ENCODE measurements at places on chromosomes 12 and 14.
A peak's percentile ranks its signal among the peaks of the same experiment; 100 is the strongest.

GRCh38 chr12:11746940-11747716, 97.7 kb downstream of the ETV6 start:
- no peak for DNase-seq

DNA sequence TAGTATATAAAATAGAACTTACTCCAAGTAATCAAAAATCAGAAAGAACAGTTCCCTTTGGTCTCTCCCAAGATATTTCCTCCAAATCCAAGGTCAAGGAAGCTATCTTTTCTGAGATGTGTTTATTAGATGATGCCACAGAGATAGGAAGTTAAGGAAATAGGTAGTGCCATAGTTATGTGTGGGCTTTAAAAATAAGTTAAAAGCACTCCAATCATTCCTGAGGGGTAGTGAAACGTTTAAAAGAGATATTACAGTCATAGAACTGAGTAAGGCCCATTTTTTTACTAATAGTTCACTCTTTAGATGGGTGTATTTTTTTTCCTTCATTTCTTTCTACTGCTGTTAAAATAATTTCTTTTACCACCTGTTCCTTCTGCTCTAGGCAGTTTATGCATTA, 1630.9 kb upstream of the SEL1L start:
- no peak for DNase-seq

DNA sequence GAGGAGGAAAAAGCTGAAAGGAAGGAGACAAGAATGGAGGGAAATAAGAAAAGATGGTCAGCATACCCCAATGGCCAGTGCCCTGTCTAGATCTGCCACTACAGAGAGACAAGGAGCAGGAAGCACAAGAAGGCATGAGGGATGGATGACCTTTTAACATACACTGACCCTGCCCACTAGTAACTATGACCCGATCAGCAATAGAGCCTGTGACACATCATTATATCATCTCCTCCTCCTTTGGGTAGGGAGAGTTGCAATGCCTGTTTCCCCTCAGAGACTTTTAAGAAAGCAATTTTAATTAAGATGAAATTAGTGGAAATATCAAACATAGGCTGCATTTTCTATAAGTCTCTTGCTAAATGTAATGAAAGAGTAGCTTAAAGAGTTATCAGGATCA, 4.7 kb upstream of the SLC2A13 start:
- no peak for DNase-seq

- DNase-seq = no peak
Observed at GRCh38 chr12:144650-145284, 69.2 kb downstream of the SLC6A12 start.

- peak; percentile 50 for DNase-seq
Observed at GRCh38 chr12:80165746-80166145, 66.4 kb downstream of the OTOGL start.

DNA sequence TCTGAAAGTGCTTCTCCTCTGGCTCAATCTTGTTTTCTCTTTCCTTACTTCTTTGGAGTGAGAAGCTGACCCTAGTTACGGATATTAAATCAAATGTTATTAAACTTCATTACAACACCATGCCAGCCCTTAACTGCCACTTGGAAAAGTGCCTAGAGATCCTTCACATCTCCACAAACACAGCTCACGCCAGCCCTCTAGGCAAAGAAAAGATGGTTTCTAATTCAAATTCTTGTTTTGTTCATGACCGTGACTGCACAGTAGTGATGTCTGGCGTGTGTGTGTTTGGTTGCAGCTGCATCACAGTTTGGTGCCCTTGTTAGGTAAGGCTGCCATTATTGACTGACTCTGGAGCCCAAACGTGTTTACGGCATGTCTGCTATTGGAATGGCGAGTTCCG, 113.0 kb downstream of the BEGAIN start:
- no peak for DNase-seq

DNA sequence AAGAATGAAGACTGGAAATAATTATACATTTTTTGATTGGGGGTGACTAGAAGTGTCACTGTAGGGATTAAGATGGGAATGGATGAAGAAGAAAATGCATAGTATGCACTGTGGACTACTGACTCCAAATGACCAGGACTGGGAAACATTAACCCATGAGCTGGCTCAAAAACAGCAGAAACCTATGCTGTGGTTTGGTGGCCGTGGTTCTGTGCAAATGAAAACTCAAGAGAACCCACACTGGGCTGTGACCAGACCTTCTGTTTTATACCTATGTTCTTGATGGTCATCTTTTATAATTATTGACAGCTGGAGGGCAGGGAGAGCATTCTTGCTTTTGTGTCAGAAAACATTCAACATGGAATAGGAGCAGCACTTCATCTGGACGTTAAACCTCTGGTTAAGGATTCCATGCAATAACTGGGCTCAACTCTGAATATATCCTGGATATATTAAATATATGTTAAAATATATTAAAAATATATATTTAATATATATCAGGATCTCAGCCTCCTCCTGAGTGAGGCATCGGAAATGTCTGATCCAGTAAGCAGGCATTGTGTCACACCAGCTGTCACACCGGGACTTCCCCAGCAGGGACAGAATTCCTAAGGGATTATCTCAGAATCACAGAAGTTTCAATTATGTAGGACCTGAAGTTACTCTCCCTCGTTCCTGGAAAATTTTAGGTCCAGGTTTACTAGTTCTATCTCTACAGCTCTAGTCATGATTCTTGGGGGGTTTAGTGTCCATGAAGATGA, 48.5 kb downstream of the BBS10 start:
- DNase-seq = peak; percentile 12

DNA sequence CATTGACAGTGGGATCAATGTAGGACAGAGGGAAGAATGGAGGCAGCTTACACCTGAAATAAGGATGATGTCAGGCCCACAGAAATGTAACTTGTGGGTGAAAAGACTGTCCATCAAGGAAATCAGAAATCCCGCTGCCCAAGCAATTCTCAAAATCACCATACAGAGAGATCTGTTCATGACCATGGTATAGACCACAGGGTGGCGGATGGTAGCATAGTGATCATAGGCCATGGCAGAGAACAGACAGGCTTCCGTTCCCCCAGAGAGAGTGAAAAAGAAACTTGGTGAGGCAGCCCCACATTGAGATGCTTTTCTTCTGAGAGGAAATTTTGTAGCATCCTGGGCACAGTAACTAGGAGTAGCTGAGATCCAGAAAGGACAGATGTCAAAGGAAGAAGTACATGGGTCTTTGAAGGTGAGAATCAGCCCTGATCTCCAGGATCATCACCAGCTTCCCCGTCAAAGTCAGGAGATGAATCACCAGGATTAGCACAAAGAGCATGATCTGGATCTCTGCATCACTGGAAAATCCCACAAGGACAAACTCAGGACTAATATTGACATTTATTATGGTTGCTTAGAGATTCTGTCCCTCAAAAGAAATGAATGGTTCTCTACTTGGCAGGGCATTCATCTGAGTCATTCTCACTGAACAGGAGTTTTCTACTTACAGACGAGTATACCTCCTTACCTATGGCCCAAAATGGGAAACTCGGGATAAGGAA, 5.5 kb upstream of the ZNF641 start:
- no peak for DNase-seq

DNA sequence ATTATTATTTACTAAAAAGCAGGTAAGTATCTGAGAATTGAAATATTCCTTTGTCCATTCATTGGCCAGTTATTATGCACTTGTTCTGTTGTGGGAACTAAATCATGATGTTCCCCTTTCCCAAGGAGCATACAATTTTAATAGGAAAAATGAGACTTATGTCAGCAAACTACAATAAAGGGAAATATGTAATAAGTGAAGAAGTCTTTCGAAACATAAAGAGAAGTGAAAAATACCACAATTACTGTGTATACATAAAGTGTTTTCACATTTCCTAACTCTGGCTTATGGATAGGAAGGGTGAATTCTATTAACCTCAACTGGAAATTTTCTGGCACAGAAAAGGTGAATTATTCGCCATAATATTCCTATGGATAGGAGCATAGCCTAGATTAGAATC, 78.4 kb upstream of the DNM1L start:
- no peak for DNase-seq

GRCh38 chr12:116821291-116821690, 60.0 kb downstream of the HRK start:
- DNase-seq = no peak

DNA sequence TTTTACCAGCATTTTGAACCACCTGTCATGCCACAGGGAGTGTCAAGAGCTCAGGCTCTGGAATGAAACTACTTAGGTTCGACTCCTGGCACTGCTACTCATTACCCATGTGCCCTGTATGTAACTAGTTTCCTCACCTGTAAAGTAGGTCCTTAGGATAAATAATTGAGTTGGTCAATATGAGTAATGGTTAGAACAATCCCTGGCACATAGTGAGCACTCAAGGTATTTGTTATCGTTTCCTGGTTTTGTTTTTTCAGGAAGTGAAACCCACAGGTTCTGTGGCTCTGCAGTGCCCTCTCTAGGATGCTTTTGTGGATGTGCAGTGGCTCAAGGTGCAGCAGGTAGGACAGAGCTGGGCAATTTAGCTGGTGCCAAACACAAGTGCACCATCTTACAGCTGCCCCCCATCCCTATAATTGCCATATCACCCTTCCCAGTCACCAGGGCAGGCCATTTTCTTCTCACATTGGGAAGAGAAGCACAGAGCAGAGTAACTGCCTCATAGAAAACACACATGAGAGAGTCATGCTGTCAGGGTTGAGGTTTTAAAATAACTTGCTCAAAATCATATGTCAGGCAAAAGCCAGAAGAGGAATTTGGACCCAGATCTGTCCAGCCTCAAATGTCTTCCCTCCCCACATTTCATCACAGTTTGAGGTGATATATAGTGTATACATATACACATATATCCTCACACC, 297.5 kb downstream of the RPAP3 start:
- DNase-seq = no peak

DNA sequence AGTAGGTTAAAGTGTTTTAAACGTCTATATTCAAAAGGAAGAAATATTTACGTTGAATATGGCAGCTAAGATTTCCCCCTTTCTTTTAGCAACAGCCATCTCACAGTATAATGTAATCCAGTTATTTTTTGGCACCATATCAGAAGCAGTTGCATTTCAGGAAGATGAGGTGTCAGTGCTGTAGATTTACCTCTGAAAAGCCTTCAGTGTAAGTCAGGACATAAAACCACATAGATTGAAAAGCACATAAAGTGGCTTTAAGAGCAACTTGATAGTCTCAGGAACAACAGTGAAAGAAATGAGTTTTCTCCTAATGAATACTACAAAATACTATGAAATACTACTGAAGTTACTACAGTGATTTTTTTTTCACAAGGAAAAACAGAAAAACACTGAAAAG, 6.9 kb downstream of the MLH3 start:
- DNase-seq = peak; percentile 7

- no peak for DNase-seq
Observed at GRCh38 chr12:65959452-65959851, 135.2 kb downstream of the HMGA2 start.

GRCh38 chr14:105491366-105491973, 424 bp downstream of the TEDC1 start:
- DNase-seq = peak; percentile 67

- DNase-seq = no peak
Observed at GRCh38 chr14:38420048-38420447, 164.2 kb upstream of the CLEC14A start.

DNA sequence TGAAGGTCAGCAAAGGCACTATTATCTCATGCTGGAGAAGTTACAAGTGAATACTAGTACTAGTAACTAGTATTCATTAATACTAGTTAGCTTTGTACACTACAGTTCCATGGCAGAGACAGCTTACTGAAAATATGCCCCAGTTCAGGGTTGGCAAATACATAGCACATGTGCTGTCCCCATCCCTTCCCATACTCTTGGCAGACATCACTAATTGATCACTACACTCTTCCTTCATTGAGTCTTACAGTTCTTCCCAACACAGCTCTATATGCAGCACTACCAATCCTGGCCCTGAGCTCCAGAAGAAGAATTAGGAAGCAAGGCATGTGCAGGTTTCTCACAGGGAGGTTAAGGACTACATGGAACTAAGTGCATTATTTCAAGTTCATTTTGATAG, 168.3 kb upstream of the EEA1 start:
- DNase-seq = no peak

GRCh38 chr14:100562751-100563150, 24.5 kb downstream of the BEGAIN start:
- no peak for DNase-seq

- no peak for DNase-seq
Observed at GRCh38 chr12:84793558-84794367, 118.8 kb downstream of the SLC6A15 start.

DNA sequence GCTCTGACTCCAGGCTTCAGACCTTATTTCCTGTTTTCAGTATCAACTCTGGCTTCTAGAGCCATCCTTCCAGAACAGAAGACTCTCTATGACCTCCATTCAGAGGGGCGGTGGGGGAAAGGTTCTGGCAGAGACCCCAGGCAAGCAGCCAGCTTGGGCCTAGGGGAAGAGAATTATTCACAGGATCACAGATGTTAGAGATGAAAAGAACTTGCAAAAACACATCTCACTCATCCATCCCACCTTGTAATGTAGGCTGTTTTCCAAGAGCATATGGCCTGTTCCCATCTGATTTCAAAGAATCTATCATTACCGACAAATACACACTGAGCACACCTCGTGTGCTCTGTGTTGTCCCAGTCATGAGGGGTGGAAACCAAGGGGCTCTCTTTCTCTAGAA, 131.9 kb downstream of the GRIN2B start:
- no peak for DNase-seq

GRCh38 chr14:30496852-30497251, 62.1 kb upstream of the G2E3 start:
- no peak for DNase-seq

GRCh38 chr14:21866479-21866878, 192.9 kb upstream of the OR4E1 start:
- DNase-seq = no peak

GRCh38 chr12:15220451-15220850, 766 bp downstream of the RERG start:
- DNase-seq = no peak

DNA sequence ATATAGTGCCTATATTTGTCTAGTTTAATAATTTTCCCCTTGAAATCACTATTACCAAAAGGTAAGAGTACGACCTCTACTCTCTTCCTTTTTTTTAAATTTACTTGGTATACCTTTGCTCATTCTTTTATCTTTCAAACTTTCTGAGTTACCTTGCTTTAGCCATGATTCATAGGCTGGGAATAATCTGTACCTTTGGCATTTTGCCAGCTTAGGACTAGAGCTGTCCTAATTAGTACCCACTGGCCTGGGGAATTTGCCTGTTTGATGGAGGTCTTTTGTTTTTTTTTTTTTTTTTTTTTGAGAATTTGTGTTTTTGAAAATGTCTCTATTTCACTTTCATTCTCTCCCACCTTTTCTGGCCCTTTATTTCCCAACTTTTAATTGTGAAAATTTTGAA, 8.7 kb upstream of the SLC4A8 start:
- DNase-seq = no peak

DNA sequence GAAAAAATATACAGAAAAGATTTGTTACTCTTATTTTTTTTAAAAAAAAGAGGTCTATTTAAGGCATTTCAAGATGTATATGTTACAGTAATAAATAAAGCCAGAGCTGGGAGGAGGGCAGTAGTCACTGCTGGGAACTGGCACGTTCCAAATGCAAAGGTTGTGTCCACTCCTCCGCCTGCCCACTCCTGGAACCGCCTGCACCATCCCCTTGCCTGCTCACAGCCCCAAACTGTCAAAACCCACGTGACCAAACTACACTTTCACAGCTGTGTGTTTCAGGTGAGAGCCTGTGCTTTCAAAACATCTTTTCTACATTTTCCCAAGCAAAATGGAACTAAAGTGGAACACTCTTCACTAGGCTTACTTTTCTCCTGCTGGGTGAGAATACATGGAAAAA, 160.4 kb downstream of the TTC7B start:
- DNase-seq = no peak

All from NCI-H2171 (cell line).